ENCODE measurements at places on chromosomes 7 and 10.

- DNase-seq: no peak
Observed at GRCh38 chr7:151905353-151905752, 28.4 kb upstream of the PRKAG2 start.

GRCh38 chr7:142612237-142612881, 136.9 kb upstream of the PRSS1 start:
- peak; percentile 23 for DNase-seq

GRCh38 chr7:73652541-73652949, 15.1 kb upstream of the VPS37D start:
- no peak for DNase-seq

DNA sequence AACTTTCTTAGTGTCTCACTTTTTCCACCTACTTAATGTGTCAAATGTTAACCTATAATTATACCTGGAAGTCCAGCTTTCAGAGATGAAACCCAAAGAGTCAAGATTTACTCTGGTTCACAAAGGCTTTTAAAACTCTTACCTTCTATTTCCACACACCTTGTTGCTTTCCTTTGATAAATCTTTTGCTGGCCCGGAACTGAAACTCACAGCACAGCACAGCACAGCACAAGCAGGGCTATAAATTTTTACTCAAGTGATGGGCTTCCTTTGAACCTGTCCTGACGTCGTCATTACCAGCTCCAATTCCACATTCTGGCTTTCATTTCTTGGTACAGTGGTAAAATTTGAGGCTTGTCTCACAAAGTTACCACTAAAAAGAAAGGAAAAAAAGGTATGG, 861.0 kb downstream of the SORCS3 start:
- DNase-seq: no peak

DNA sequence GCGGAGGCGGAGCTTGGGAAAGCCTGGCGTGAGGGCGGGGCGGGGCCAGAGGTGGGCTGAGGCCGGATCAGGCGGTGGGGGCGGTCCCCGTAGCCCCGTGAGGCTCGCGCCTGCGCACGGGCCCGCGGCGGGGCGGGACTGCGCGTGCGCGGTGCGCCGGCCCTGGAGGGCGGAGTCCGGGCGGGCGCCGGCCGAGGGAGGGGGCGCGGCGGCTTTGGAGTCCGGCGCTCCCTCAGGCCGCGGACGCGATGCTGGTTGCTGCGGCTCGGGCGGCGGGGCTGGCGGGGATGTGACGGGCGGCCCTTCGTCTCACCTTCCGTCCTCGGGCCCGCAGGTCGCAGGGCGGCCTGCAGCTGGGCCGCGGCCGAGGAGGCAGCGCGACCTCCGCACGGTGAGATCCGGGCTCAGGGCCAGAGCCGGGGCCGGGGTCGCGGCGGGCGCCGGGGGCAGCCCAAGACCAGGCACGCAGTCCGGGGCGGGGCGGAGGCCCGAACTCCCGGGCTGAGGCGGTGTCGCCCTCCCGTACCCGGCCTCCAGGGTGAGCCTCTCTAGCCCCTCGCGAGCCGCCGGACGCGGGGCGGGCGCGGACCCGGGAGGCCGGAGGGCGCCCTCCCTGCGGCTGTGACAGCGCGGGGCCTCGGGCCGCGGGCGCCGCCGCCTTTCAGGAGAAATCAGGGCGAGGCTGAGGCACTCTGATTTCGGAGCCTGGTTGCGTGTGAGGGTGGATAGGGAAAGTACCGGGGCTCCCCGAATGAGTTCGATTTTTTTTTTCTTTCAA, at the start of gene CCSER2:
Gene CCSER2 (plus strand): TSS at position 172 of the 778 bp plus-strand sequence. CDS start 42,464 bp downstream, outside the sequence.
- peak; percentile 91 for DNase-seq

DNA sequence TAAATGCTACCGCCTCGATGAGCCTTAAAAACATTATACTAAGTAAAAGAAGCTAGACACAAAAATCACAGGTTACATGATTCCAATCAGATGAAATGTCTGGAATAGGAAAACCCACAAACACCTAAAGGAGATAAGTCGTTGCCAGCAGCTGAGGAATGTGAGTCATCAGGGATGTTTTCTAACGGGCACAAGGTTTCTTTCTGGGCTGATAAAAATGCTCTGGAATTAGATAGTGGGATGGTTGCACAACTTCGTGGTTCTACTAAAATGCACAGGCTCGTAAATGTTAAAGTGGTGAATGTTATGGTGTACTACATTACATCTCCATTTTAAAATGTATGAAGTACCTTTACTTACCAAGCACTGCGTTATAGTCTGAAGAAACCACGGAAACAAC, 9.7 kb downstream of the ABLIM1 start:
- peak; percentile 89 for DNase-seq

GRCh38 chr10:86067436-86068050, 299.1 kb downstream of the GRID1 start:
- DNase-seq: no peak

GRCh38 chr10:78513986-78514385, 480.3 kb downstream of the RPS24 start:
- no peak for DNase-seq

DNA sequence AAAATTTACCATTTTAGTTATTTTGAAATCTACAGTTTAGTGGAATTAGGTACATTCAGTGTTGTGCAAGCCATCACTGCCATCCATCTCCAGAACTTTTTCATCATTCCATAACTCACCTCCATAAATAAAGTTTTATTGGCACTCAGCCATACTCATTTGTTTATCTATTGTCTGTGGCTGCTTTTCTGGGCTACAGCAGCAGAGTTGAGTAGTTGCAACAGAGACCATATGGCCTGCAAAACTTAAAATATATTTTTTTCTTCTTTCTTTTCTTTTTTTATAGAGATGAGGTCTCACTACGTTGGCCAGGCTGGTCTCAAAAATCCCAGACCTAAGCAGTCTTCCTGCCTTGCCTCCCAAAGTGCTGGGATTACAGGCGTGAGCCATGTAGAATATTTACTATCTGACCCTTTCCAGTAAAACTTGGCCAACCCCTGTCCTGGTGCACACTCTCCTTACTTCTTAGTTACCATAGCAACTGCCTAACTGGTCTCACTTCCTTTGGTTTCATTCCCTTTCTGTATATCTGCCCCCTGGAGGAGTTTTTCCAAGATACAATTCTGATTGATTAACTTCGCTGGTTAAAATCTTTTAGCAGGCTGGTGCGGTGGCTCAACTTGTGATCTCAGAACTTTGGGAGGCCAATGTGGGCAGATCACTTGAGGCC, 133.2 kb downstream of the CUX1 start:
- peak; percentile 68 for DNase-seq

DNA sequence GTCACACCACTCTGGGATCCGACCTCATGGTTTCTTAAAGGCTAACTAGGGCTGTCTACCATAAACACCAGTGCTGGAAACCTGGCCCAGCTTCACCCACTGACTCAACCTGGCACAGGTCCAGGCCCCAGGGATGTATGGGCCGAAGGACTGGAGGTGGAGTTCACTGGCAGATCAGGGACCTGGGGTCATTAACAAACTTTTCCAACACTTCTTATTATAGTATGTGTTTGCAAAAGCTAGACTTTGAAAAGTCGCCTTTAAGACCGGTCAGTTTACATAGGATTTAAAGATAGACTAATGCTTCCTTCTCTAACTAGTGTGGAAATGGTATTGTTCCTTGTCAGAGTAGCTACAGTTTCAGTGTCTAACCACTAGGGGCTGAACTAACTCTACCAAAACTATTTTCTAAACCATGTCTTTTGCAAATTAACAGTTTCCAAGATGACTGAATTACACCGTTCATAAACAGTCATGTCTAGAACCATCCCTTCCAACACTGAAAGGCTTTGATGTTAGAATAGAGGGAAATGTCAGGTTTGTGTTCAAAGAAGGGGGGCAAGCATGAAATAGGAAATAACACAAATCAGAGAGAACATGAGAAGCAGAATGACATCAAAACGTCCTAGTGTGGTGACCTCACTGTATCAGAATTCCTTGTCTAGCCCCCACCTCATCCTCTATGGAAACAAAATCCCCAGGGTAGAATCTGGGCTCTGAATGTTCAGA, 29.7 kb downstream of the STN1 start:
- peak; percentile 78 for DNase-seq

- DNase-seq: peak; percentile 71
Observed at GRCh38 chr10:104309980-104310978, 28.0 kb downstream of the ITPRIP start.

DNA sequence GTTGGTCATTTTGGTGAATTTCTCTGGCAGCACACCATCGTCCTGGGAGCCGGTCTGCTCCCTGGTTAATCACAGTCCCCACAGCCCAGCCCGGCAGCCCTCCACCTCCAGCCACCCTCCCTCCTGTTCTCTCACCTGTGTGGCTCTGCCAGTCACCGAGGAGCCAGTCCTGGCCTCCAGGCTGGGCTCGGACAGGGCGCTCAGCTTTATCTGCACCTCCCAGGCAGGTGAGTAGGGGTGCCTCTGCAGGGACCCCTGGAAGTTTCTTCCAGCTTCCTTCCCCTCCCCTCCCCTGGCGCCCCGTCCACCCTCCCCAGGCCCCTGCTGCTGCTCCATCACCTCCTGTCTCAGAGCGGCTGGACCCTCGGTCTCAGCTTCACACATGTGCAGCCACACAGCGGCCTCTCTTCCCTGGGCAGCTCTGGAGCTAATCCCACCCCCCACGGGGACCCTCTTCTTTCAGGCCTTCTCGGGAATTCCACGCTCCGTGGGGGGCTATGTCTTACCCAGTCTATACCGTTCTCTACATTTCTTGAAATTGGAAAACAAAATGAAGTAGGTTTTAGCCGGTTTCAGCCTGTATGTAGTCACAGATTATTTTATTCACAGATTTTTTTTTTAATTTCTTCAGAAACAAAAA, 213.9 kb upstream of the PPP2R2D start:
- no peak for DNase-seq

DNA sequence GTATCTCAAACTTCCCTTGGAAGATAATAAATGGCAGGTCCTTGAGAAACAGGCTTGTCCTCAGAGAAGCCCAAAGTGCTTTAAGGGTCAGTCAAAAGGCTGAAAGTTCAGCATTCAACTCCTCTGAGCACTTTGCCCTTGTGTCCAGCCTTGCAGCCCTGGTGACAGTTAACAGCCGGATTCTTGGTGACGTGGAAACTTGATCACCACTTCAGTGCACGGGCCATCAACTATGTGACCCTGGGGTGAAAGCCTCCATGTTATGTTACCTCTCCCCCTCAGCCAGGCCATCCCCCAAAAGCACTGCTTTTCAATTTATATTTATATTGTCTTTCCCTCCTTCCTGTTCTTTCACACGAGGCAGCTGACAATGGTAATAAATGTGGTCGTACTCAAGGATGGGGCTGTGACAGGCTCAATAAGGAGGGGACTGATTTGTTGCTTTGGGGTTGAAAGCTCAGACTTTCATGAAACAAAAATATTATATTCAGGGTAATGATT, 164.0 kb upstream of the NRP1 start:
- DNase-seq: no peak

GRCh38 chr7:50952544-50952943, 169.8 kb upstream of the GRB10 start:
- no peak for DNase-seq

GRCh38 chr7:64098-64915, 128.1 kb upstream of the FAM20C start:
- peak; percentile 71 for DNase-seq

DNA sequence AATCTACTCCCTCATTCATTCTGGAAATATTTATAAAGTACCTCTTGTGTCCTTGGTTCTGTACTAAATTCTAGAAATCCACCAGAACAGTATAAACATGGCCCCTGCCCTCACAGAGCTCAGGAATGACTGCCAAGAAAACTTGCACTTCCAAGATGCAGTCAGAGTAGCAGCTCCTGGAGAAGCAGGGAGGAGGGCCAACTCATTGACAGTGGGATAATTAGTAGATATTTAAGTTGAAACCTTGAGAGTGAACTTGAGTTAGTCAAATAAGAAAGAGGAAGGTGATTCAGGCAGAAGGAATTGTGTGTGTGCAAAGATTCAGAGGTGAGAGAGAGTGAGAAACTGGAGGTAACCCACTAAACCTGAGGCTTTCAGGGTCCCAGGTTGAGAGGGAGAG, 182.2 kb upstream of the INHBA start:
- DNase-seq: peak; percentile 81

GRCh38 chr7:51973939-51974338, 657.3 kb upstream of the COBL start:
- DNase-seq: no peak

GRCh38 chr10:130463104-130463875, 327.1 kb downstream of the GLRX3 start:
- no peak for DNase-seq

DNA sequence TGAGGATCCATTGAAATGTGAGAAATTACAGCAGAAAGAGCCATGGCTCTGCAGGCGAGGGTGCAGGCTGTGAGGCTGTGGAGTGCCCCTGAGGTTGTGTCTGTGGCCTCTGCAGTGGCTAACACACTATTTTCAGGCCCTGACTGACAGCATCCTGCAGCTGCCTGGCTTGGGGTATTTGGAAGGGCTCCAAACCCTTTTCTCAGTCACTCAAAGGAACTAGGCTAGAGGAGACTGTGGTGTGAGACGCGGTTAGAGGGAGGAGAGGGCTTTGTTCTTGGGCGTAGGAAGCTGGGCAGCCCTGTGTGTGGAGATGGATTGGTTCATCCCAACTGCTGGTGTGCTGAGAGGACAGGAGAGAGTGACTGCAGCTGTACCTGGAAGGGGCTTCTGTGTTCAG, 134.9 kb downstream of the RAMP3 start:
- DNase-seq: no peak

DNA sequence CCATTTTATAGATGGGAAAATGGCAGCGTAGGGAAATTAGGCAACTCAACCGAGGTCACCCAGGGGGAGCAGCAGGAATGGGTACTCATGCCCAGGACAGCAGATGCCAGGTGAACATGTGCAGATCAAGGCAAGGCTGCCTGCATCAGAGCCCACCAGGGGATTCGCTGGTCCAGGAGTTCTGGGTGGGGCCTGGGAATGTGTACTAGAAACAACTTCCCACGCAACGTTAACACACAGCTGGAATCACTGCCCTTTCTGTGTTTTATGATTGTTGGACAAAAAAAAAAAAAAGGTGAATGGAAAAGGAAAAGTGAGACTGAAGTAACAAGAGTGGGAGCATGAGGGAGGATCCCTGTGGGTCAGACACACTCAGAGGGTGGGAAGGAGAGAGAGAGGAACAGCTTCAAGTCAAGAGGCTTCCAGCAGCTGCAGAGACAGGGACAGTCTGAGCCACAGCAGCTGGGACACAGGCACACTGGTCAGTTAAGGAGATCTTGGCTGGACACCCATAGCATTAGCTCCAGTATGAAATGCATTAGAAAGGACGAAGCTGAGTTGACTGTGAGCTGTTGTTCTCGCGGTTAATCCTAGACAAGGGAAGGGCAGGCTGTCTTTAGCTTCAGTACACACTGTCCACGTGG, 187.9 kb upstream of the INHBA start:
- DNase-seq: no peak

- DNase-seq: no peak
Observed at GRCh38 chr10:71946700-71947099, 17.5 kb upstream of the CHST3 start.

DNA sequence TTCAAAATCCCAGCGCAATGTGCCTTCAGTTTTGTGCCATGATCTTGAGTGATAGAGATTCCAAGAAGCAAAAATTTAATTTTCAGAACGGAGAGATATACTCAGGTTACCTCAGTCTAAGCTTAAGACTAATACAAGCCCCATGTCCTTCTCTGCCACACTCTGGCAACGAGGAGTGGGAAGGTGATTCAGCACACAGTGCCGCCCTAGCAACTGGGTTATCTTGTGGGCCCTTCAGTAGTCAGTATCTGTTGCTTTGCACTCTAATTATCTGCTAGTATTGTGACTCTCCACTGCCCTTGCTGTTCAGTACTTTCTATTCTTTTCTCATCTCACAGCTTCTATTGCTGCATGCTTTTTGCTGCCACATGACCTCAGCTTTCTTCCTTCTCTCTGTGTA, 39.2 kb upstream of the MKLN1 start:
- DNase-seq: no peak

Measured in fibroblast of skin of abdomen (primary cell).